ENCODE measurements at places on chromosomes 7 and 10.

GRCh38 chr7:95871896-95872295, 99.5 kb downstream of the DYNC1I1 start:
- no peak for ATAC-seq

GRCh38 chr10:93894516-93895378, 969 bp downstream of the SLC35G1 start:
- peak; percentile 45 for ATAC-seq

GRCh38 chr7:24428676-24429075, 144.6 kb upstream of the PALS2 start:
- ATAC-seq: no peak

GRCh38 chr7:103658055-103659005, 212.3 kb upstream of the SLC26A5 start:
- no peak for ATAC-seq

DNA sequence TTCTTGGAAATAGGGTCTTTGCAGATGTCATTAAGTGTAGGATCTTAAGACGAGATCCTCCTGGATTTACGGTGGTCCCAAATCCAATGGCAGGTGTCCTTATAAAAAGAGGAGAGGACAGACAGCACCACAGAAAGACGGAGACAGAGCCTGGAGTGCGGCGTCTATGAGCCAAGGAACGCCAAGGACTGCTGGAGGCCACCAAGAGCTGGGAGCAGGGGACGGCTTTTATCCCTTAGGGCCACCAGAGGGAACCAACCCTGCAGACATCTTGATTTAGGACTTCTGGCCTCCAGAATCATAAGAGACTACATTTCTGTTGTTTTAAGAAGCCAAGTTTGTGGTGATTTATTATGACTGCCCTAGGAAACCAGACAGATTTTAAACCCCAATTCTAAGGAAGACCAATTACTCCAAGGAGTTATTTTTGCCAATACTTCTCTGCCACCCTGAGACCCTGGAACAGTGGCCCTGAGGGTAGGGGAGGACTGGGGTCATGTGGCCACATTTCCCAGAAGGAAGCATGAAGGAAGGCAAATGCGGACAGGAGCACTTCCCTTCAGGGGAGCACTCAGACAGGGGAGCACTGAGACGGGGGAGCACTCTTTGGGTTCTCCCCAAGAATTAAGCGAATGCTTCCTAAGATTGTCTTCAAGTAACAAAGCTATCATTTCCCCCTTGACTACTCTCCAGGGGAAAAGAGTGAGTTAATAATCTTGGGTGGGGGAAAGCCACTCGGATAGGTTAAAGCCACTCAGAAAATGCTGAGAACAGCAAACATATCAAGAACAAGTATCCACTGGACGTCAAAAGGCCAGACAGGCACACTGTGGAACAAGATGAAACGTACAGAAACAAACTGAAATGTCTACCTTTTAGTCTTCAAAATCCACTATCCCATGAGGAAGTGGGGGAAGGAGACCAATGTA, 67.5 kb downstream of the CHST15 start:
- no peak for ATAC-seq

DNA sequence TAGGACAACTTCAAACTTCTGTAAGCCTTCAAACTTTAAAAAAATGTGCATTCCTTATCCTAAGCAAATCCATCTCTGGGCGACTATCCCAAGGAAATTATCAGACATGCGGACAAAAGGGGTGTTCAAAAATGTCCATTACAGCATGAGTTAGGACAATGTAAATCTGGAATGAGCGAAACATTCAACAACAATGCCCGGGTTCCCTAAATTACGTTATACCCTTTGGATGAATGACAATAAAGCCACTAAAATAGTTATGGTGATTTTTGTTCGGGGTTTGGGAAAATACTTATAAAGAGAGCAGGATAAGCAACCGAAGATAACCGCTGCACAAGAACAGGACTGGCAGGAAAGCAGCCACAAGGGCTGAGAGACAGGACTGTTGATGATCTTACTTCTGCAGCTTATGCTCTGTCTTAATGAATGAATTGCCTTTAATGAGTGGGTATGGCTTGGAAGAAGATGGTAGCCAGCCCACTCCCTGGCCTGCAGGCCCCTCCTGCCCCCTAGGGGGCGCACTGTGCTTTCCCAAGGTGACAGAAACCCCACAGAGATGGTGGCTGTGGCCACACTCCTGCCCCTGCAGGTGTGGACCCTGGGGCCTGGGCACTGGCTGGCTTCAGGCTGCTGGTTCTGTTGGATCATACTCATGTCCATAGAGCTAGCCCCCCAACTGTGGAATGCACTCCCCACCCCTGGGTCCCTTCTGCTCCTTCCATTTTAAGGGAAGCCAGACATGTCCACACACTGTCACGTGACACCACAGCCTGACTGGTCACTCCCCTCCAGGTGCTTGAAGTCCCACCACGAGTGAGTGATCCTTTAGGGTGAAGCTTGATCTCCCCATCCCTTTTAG, 45.0 kb downstream of the ZCCHC24 start:
- ATAC-seq: peak; percentile 42

DNA sequence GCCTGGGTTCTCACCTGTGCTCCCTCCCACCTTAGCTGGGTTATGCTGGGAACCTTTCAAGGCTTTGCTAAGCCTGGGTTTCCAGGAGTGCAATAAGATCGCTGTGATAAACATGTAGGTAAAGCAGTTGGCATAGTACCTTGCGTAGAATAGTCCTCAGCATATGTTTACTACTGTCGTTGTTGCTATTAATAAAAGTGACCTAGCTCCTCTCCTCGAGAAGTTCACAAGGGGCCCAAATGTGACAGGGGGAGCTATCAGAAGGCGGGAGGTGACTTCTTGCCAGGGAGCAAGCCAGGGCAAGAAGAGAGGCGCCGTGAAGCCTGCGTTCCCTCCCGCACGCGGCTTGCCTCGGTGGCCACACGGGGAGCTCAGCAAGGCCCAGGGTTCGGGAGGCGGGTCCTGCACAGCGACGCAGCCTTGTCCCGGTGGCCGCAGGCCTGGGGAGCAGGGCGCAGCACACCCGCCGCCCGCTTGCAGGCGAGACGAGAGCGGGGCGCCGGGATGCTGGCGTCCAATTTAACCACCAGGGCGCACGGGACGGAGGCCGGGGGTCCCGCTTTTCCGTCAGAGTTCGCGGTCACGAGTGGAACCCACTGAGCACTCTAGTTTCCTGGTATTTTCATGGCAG, 106.2 kb downstream of the SNX10 start:
- ATAC-seq: peak; percentile 63

DNA sequence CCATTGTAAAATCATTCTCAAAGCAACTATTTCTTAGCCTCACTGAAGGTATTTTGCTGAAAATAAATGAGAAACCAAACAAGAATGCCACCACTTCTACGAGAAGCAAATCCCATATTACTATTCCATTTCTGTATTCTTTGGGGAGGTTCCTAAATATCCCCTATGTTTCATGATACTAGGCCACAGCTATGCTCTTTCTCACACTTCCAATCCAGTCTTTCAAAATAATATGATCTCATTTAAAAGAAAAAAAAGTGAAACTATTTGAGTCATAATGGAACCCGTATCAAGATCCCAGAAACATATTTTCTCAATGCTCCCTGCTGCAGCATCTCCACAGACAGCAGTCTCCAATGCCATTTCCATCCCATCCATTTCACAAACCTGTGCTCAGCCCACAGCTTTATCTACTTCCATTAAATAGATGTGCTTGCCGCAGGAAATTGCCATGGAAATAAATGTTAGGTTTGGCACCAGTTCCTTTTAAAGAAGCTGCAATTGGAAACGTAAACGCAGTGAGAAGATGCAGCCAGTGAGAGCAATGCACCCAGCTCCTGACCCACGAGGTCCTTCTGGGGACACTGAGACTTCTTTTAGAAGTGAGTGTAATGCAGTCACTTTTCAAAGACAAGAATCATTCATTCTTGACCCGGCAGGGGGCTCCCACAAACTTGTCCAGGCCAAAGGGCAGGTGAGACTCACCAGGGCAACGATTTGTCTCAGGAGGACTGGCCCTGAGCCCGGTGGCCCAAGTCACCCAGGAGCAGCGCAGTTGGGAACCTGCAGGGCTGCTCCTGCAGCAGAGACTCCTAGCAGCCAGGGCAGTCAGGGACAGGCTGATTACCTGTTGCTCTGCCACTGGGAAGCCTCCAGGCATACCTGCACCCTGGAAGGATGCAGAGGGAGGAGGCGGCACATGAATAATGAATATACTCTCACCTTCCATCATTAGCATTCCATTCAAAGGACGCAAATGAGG, 99.6 kb downstream of the C10orf90 start:
- ATAC-seq: no peak

DNA sequence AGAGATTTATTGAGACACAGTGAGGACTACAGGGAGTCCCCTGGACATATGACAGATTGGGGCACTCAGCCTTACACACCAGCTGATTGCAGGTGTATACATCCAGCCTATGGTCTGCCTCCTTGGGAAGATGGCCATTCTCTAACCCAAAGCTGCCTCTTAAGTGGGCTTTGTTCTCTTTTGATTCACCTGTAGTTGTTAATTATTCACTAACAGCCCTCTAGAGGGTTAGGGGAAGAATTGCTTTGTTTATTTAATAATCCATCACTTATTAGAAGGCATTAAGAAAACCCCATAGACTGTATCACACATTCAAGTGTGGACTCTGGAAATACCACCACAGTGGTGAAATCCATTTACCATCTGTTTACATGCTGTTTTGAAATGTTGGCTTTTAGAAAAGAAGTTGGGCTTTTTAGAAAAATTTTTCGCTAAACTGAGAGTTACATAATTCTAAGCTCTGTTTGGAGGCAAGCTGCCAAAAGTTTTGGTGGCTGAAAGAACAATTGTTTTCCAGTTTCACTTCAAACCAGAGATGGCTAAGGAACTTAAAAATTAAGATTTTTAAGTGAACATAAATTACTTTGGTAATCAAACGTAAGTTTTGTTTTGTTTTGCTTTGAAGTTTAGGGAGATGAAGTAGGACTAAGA, 379.1 kb downstream of the ADRA2A start:
- ATAC-seq: no peak

DNA sequence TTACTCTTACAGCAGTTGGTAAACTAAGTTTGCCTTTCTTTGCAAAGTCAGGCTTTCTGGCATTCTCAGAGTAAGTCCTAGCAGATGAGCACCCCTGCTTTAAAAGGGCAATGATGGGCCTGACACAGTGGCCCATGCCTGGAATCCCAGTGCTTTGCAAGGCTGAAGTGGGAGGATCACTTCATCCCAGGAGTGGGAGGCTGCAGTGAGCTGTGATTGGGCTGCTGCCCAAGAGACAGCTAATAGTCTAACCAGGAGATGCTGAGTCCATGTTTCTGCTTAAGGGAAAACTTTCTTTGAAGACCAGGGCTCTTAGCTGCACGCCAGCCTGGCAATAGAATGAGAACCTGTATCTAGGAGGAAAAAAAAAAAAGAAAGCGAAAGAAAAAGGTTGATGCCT, 100.2 kb upstream of the MPP7 start:
- no peak for ATAC-seq

- ATAC-seq: no peak
Measured at GRCh38 chr7:44236333-44236728, 35.6 kb downstream of the YKT6 start.

- ATAC-seq: no peak
Measured at GRCh38 chr10:14325325-14325955, 5.3 kb downstream of the FRMD4A start.

GRCh38 chr10:102985811-102986210, 67.7 kb downstream of the CNNM2 start:
- ATAC-seq: no peak

DNA sequence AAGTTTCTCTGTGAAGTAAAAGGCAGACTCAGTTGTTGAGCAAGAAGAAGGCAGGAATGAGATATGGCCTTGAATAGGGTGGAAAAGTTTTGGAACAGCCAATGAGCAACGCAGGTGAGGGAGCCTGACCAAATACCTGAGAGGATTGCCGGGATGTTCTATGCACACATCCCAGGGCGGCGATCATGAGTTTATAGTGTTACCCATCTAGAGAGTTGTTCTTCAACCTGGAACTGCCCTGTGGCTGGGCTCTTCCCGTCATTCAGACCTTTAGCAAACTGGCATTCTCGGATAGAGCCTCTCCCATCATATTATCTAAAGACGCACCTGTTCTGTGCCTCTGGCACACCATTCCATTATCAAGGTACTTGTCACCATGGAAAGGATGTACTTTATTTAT, 103.0 kb upstream of the KIF5B start:
- no peak for ATAC-seq

GRCh38 chr7:127922656-127923055, 108.6 kb downstream of the LRRC4 start:
- no peak for ATAC-seq

GRCh38 chr10:96470116-96470743, 43.5 kb downstream of the TLL2 start:
- peak; percentile 90 for ATAC-seq
